ENCODE measurements at places on chromosomes 4 and X.

- DNase-seq: no peak
These were observed 210.7 kb upstream of the IGFBP7 start for GRCh38 chr4:57320849-57321248.

- no peak for DNase-seq
These were observed 237.8 kb upstream of the PGRMC2 start for GRCh38 chr4:128525387-128525786.

DNA sequence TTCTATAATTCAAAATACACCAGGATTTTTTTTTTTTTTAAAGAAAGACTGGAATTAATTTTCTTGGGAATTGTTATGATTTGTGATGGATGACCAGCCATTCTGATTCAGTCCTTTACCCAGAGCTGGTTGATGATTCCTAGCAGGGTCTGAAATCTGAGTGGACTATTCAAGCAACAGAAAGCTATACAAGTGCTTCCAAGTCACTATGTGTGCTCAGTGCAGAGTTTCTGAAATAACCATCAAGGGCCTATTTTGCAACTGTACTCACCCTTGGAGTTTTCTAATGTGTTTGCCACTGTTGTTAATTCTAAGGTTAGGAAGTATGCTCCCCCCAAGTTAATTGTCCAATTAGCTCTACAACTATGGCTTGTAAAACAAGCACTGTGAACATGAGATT is 137.7 kb upstream of the RAPGEF2 start:
- DNase-seq: no peak

- no peak for DNase-seq
These were observed 1.5 kb upstream of the CPLX1 start for GRCh38 chr4:827209-828081.

DNA sequence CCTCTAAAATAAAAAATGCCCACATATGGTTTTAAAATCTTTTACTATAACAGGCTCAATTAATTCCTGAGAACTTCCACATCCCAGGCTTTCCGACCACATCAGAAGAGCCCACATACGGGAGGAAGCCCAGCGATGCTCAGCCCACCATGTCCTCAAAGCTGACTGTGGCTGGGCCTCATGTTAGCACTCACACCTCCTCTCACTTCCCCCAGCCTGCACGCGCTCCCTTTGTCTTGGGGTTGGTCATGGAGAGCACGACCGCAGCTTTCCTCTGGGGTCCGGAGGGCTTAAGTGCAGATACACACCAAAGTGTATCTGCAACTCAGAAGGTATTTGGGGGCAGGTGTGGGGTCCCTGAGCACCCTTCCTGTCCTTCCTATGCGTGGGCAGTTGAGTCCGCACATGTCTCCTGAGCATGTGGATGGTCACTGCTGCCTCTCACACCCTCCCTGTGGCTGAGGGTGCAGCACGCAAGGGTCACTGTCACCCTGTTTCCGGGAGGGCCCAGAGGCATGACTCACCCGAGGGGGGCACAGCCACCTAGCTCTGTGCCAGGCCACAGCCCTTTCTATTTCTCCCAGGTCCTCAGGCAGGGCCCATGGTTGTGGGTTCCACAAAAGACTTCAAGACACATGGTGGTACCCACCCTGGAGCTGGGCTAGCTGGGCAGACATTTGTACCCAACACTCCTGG is 21.2 kb downstream of the WDR1 start:
- DNase-seq: peak; percentile 30

DNA sequence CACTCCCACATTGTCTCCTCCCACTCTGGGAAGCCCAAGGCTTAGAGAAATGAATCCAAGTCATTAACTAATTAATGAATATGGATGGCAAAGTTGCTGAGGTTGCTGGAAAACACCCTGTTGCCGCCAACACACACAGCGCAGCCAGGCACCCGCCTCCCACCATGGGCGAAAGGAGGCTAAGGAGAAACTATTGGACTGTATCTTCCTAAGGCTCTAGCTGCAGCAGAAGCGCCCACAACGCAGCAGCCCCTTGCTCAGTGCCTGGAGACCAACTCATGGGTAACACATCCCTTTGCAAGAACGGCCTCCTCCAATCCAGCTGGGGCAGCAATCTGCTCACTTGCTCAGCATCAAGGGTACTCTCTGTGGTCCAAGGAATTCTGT is 34.2 kb downstream of the TSC22D3 start:
- no peak for DNase-seq

DNA sequence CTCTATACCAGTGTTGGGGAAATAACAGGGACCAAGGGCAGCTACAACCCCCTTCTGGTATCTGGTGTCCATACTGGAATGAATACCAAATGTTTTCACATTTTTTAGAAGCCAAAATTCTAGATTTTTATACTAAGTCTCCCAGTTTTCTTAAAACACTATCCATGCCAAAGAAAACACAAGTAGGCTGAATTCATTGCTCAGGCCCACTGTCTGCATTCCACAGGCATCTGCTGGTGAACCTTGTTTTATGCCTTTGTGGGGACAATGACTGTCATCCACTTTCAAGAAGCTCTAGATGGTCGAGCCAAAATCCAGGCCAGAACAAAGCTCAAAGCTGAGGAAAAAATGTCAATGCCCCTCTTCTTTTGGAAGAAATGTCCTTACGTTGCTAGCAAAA is 213.4 kb upstream of the RASGEF1B start:
- DNase-seq: no peak

GRCh38 chr4:960140-960635 is 13.2 kb downstream of the DGKQ start:
- no peak for DNase-seq

GRCh38 chrX:135112096-135112729 is 8.1 kb downstream of the ETDB start:
- peak; percentile 15 for DNase-seq
